ENCODE measurements at places on chromosomes 1 and 21. TPM values are rescaled to one million over a fixed set of nuclear protein-coding genes. Genes with fewer than 3 reads are reported as not detected.

- DNase-seq = no peak
Observed at GRCh38 chr1:3050603-3051002, 18.4 kb upstream of the PRDM16 start.

GRCh38 chr1:181099152-181100014 is 10.9 kb downstream of the IER5 start:
- no peak for DNase-seq

DNA sequence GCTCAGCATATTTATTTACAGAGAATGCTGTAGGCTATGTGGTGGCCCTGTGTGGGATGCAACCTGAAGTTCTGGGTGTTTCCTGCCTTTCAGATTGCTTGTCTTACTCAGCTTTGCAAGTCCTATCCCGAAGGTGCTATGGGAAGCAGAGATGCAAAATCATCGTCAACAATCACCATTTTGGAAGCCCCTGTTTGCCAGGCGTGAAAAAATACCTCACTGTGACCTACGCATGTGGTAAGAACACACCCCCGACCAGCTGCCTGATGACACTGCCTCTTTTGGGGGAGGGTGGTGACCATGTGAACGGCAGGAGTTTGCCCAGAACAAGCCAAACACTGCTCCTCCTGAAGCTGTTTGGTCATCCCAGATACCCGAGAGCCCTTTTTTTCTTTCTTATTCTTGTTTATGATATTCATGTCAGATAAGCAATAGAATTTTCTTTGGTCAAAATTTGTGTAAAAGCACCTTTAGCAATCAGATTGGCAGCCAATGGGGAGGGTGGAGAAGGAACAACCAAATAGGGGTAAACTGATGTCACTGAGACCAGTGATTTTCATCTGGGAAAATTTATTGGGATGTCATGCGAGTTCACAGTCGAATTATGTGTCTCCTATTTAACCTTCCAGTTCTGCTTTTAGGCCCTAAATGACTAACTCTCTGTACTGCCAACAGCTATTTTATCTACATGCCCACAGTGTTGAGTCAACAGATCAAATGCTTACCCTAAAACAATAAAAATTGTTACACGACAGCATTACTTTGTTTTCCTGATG is 82.6 kb downstream of the EVA1C start:
- DNase-seq = no peak

Gene S100A7A
- not detected for total RNA-seq

Gene SPRR5
- total RNA-seq = not detected

DNA sequence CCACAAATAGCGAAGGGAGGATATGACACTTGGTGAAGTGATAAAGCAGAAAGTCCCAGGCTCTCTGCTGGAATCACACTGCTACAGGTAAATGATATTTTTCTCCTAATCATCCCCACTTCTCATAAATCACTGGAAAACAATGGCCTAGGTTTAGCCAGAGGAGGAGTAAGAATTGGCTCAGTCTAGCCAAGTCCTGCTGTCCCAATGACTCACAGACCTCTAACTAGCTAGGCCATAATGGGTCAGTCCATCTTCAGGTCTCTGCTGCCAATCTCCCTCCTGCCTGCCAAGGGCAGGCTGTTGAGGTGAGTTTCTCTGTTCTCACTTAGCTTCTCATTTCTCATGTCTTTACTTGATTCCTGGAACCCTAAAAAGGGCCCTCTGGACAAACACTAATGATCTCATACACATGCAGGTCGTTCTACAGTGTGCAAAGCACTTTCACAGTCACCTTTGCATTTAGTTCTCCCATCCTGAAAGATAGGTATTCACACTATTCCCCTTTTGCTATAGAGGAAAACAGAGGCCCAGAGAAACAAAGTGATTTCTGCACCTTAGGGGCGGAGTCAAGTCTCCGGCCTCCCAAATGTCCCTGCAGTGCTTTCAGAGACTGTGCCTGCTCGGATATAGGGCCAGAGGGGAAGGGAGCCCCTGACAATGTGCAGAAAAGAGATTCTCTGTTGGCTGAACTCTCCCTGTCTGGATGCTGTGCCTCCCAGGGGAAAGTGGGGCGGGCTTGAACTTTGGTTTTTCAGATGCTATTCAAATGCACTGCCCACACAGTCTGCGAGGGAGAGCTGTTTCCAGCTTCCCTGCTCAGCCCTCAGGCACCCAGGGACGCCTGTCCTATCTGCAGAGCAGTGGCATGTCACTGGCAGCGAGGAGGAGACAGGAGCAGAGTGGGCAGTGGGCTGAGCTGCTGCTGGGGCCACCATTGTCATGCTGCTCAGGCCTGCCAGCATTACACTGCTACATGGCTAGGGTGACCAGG is 3.9 kb upstream of the CDK18 start:
- no peak for DNase-seq

DNA sequence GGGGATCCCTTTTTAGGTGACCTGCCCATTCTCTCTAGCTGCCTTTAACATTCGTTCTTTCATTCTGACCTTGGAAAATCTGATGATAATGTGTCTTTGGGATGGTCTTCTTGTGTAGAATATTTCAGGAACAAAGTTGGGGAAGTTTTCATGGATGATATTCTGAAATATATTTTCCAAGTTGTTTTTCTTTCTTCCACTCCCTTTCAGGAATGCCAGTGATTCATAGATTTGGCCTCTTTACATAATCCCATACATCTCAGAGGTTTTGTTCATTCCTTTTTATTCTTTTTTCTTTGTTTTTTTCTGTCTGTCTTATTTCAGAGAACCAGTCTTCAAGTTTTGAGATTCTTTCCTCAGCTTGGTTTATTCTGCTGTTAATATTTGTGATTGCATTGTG is 13.9 kb upstream of the SCMH1 start:
- DNase-seq = no peak

Gene FUCA1
- 12.3 TPM for total RNA-seq

DNA sequence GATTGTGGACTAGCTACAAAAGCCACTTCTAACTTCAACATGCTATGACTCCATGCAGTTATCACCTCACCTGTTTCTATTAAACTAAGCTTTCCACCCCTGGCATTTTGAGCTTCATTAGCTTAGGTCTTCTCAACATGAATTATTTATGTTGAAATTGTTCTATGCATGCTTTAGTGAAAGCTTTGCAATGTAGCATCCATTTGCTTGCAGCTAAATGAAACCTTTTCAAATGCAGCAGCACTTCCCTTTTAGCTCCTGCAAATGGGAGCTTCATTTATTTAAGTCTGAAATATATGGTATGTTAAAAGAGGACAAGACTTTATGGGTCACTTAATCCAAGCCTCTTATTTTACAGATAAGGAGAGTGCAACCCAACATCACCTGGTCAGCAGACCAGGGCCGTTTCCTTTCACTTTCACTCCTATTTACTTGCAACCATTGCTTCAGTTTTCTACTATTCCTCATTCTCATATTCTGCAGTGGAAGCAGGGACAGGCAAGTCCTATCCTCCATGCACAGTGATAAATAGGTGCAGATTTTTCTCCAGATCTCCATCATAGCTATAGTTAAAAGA is 56.4 kb upstream of the SAMSN1 start:
- no peak for DNase-seq

DNA sequence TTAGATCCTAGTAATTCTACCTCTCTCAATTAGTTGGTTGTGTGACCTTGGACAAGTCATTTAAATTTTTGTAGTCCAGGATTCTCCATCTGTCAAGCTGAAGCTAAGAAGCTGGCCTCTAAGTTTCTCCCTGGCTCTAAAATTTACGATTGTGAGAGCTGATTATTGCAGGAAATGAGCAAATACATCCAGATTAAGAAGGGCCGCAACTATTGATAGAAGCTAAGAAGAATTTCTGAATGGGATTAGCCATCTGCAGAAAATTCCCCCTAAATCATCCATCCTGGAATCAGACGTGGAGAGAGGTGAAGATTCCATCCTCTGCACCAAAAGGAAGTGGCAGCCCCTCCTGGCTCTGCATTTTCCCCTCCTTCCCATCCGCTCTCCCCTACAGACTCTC is 55.0 kb downstream of the HIVEP3 start:
- DNase-seq = no peak

Gene SAMD11
- total RNA-seq = 1.5 TPM

Gene MATN1
- total RNA-seq = not detected

DNA sequence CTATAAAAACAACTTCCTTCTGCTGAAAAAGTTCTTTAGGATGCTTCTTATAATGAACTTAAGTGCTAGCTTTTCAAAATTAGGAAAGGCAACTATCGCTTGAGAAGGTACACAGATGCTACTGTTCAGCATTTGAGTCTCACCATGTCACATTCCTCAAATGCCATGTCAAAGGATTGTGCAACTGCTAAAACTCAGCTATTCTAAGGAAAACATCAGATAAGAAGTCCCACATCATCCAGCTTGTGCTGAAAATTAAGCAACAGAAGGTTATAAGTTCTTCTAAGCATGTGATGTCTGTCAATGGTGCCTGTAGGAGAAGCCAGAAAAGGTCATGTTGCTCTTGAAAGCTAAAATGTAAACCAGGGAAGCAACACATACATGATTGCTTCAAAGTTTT is 36.5 kb downstream of the MCOLN2 start:
- DNase-seq = no peak

DNA sequence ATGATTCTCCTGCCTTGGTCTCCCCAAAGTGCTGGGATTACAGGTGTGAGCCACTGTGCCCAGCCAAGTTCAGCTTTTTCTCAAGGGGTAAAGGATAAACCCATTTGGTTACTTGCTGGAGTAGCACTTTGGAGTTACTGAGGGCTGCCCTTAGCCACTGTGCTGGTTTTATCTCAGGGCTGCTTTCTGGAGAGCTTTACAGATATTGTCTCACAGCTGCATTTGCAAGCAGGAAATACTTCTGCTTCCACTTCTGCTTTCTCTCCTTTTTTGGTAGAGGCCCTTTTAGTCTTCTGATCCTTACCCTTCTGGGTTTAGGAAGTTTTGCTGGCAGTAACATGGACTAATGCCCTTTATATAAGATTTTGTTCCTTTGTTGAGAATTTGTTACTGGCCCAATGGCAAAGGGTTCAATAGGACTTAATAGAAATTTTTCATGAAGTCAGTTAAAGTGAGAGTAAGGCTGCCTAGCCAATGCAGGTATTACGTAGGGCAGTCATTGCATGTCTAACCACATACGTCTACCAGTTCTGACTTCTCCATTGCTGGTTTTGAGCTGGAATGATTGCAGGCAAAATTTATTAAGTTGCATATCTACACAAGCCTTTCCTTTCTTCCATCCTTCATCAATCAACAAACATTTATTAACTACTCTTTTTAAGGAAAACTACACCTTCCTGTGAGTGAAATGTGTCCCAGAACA is 24.4 kb downstream of the CAP1 start:
- no peak for DNase-seq

DNA sequence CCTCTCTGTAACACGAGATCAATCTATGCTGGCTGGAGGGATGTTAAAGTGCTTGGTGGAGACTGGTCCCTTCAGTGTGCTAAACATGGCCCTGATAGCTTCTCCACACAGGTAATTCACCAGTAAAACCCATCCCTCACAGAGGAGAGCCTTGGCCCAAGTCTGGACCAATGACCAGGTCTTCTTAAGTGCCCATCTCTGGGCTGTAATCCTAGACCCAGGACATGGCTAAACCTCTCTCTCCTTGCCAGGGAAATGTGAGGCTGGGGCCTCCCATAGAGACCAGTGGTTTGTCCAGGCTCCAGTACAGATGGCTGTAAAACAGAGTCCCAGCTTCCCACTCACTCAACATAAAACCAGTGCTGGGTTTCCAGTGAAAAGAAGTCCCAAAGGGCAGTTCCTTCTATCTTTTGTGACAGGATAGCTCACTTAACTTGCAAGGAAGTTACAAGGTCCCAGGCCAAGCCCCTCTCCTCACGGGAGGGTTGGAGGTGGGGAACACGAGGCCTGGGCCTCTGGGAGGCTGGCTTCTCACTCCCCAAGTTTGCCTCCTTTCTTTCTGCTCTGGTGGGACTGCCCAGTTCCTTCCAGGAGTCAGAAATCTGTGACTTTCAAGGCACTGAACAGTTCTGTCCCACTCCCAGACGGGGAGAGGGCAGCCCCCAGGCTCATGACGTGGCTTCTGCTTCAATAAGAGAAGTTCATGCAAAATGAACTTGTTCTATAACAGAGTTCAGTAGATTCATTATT is 2.2 kb upstream of the KIF17 start:
- DNase-seq = peak; percentile 4

Gene BEST4
- not detected for total RNA-seq

DNA sequence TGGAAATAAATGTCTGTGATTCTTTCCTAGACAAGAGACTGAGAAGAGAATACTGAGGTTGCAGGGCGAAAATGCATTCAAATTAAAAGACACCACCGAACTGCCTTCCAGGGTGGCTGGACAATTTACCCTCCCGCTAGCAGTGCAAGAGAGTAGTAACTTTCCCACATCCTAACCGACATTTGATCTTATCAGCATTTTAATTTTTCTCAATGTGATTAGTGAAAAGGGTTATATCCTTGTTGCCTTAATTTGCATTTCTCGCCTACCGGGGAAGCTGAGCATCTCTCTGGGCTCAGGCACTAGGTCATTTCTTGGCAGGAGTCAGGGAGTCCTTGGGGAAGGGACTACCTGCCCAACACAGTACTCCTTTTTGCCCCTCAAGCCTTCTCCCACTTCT is 2.8 kb downstream of the TNFRSF8 start:
- DNase-seq = no peak

Gene PSMG1
- 17.4 TPM for total RNA-seq

Gene DCDC2B
- total RNA-seq = not detected

Gene SLC1A7
- total RNA-seq = 0.08 TPM

DNA sequence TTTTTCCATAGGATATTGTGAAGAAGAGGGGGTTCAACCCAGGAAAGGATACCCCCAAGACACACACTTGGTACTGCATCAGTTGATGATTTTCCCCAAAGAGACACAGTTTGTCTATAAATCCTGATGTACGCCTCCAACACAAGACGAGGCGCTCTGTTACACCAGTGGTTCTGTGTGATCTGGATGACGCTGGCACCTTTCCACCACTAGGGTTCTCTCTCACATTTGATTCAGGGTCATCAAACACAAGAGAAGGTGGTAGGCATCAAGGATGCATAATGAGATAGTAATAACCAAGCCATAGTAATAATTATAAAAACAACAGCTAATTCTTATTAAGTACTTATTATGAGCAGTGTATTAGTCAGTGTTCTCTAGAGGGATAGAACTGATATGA is 508.8 kb upstream of the ZP4 start:
- DNase-seq = no peak

Gene PAPPA2
- 0.32 TPM for total RNA-seq
